Activated T-cell treated with anti-CD3 and anti-CD28 coated beads for 24 hours (primary cell): ENCODE measurements at places on chromosomes 16 and 17.

DNA sequence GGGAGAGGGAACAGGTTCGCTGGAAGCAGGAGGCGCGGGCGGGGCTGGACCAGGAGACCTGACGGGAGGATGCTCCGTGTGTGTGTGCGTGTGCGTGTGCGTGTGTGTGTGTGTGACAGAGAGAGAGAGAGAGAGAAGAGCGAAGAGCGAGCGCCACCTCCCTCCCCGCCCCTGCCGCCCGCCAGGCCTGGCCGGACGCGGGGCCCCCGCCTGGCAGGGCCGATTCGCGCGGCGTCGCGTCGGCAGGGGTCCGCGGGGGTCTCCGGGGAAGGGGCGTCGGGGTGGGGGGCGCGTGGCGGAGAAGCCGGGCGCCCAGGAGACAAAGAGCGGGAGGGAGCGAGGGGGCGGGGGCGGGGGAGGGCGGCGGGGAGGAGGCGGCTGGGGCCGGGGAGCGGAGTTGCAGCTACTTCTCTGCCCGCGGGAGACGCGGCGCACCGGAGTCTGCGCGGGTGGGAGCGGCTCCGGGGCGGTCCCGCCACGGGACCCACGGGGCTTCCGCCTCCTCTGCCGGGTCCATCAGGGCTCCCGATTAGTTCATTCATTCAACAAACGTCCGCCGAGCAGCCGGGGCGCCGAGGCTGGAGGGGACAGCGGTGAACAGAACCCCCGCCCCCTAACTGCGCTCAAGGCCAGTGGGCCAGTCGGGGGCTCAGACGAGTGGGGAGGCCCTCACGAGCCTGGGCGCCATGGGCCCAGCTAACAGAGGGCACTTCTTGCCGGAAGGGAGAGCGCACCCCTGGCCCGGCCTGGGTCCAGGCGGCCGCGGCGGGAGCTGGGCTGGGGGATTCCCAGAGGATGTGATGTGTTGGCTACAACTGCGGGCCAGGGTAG lies at the start of gene SAMD14:
SAMD14 (minus strand) TSS at position 433 of the 831 bp plus-strand sequence. CDS start 5,201 bp downstream, outside the sequence.
- DNase-seq, result no peak

GRCh38 chr17:75039238-75039637 lies 7.5 kb downstream of the ATP5PD start:
- no peak for DNase-seq

- DNase-seq, result no peak
Measured at GRCh38 chr17:30226878-30227277, 8.6 kb downstream of the SLC6A4 start.

DNA sequence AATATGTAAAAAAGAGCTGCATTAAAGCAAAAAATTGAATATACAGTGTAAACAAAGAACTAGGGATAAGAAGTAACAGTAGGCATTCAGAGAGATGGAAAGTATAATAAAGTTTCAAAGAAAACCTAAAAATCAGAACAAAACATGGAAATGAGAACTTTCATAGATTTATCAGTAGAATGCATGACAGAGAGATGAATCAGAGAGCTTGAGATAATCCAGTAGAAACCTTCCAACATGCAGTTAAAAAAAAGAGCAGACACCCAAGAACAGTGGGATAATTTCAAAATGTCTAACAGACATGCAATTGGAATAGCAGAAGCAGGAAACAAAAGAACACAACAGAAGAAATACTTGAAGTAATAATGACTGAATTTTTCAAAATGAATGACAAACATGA lies 1384.2 kb downstream of the CDH11 start:
- DNase-seq, result no peak

DNA sequence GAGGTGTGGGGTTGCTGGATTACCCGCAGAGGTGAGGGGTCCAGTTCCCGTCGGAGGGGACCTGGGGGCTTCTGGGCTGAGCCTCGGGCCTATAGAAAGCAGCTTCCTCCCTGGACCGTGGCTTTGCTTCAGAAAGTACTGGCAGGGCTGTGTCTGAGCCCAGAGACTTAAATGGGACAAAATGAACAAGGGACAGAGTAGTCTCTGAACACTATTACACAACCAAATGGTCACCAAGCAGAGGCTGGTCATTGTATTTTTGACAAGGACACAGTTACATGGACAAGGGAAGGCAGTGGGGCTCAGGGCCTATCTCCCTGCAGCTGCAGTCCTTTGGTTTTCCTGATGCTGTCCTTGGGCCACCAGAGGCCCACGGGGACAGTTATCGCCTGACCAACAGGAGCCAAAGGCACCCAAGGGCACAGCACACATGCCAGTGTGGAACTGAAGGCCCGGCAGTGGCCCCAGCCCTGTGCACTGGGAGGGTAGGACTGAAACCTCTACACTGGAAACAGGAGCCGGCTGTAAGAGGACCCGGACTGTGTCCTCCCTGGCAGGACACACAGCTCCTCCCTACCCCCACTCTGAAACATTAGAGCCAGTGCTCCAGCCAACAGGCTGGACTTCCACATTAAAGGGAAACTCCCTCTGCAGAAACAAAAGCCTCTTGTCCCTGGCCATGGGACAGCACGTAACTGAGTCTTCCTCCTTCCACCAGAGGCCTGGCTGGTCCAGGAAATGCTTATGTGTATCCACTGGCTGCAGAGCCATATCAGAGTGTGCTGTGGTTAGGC lies 26.0 kb upstream of the ERN1 start:
- DNase-seq, result no peak

DNA sequence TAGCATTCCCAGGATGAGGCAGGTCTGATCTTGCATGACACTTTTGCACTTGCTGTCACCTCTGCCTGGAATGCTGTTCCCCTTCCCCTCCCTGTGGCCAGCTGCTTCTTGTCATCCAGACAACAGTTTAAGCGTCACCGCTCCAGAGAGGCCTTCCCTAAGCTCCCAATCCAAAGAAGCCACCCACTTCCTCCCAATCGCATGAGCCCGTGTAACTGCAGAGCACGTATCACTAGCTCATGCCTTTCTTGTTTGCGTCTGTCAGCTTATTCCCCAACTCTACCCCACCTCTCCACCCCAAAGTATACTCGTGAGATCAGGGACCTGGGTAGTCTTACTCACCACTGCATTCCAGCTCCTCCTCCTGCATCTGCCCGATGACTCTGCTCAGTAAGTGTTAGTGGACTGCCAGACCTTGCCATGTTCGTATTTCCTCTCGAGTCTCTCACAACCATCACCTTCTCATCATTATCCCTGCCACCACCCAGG lies 92.8 kb downstream of the GAS7 start:
- DNase-seq, result no peak

GRCh38 chr17:65039336-65039988 lies 17.1 kb downstream of the GNA13 start:
- DNase-seq, result peak; percentile 34

DNA sequence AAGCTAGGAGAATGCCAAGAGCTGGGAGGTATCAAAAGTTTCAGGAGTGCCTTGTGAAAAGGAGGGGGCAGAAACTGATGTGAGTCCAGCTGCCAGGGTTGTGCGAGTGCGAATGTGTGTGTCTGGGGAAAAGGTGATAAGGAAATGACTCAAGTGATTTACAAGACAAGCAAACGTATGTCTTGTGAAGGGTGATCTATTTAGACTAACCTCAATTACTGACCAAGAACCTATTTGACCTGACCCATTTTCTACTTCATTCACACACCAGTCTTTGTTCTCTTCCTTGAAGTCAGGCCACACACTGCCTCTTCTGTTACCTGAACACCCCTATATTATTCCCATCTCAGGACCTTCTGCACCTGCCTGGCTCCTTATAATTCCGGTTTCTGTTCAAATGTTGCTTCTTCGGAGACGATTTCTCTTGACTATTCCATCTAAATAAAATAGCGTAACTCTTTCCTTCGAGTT lies 1.0 kb downstream of the GDE1 start:
- DNase-seq, result no peak

DNA sequence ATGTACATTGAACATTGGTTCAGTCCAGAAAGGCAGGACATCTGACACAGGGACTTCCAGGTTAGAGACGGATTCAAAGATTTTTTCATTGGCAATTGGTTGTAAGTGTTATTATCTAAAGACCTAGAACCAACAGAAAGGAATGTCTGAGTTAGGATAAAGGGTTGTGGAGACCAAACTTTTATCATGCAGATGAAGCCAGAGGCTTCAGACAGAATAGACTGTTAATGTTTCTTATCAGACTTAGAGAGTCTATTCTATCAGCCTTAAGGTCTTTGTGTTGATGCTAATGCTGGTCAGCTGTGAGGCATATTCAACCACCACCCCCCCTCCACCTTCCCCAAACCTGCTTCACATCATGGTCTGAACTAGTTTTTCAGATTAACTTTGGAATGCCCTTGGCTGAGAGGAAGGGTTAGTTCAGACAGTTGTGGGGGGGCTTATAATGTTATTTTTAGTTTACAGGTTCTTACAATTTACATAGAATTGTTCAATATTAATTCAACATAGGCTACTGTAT lies 2.1 kb upstream of the ITGB3 start:
- no peak for DNase-seq

DNA sequence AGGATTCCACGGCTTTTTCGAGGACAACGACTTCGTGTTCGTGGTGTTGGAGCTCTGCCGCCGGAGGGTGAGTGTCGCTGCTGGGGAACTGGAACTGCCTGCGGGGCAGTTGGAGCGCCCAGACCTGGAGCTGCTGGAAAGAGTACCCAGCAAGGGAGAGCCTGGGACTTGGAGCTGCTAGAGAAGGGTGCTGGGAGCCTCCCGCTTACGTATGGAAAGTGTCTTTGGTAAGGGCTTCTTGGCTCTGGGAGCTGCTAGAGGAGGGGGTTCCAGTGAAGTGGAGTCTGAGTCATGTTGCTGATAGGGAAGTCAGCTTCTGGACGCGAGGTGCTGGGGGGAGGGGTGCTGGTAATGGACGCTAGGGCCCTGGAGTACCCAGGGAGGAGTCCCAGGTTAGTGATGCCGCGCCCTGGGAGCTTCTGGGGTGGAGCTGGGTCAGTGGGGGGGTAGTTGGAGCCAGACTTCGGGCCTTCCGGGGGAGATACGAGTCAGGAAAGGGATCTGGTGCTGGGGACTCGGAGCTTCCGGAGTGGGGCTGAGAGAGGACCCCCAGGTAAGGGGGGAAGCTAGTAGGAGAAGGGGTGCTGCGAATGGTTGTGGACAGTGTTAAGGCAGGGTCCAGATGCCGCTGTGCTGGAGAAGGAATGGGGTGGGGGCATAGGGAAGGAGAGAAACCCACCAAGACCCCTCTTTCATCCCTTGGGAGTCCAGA lies 741 bp downstream of the PLK1 start:
- no peak for DNase-seq

GRCh38 chr17:79372470-79373238 lies 238.2 kb downstream of the RBFOX3 start:
- no peak for DNase-seq

GRCh38 chr16:4517812-4518680 lies 20.5 kb downstream of the CDIP1 start:
- no peak for DNase-seq

- no peak for DNase-seq
Measured at GRCh38 chr17:64331366-64331765, 59.3 kb downstream of the PECAM1 start.

DNA sequence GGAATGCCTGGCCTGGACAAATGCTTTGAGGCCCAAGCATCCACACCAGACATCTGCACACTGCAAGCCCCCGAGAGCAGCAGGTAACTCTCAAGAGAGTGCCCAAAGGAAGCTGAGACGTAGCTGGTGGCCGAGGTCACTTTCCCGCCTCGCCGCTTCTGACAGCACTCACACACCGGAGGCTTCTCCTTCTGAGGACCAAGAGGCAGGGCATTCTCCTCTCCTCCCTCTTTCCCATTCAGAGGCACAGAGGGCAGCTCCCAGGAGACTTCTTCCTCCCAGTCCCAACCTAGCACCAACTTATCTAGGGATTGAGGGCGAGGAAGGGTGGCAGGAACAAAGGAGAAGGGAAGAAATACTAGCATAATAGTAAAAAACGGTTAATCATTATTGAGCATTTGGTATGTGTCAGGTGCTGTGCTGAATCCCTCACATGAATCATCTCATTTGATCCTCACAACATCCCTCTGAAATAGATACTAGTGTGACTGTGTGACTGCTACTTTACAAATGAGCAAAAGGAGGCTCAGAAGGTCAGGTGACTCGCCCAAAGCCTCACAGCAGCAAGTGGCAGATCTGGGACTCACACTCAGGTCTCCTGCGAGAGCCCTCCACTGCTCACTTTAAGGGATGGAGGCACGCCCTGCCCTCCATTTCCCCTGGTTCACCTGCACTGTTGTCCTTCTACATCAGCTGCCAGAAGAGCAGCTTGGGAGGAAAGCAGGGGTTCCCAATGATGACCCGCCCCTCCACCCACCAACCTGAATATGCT lies 41.8 kb downstream of the MYO18A start:
- peak; percentile 64 for DNase-seq

DNA sequence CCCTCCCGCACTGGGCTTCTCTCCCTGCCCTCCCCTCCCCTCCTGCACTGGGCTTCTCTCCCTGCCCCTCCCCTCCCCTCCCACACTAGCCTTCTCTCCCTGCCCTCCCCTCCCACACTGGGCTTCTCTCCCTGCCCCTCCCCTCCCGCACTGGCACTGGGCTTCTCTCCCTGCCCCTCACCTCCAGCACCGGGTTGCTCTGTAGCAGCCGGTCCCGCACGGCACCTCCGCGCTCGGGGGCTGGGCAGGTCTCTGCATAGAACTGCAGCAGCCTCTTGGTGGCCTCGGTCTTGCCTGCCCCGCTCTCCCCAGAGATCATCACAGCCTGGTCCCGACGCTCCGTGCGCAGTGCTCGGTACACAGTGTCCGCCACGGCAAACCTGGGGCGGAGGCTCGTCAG lies 9.8 kb downstream of the MYO1C start:
- DNase-seq, result no peak

DNA sequence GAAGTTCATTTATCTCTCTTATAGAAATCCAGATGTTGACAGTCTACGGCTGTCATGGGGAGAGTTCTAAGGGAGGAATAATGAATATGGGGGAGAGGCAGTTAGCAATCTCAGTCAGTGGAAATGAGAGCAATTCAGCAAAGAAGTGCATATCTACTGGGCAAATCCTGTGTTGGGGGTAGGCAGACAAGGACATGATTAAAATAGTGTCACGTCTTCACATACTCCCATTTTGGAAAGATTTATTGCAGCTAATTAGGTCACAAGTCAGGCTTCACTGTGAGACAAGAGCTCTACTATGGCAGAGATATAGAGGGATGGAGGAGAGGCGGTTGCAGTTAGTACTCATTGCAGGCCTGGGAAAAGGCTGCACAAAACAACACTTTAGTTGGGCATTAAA lies 29.8 kb downstream of the LRRC36 start:
- no peak for DNase-seq
